ENCODE measurements at places on chromosomes 11 and 22.

GRCh38 chr11:60080535-60080934 is 7.9 kb upstream of the MS4A2 start:
- DNase-seq = no peak

DNA sequence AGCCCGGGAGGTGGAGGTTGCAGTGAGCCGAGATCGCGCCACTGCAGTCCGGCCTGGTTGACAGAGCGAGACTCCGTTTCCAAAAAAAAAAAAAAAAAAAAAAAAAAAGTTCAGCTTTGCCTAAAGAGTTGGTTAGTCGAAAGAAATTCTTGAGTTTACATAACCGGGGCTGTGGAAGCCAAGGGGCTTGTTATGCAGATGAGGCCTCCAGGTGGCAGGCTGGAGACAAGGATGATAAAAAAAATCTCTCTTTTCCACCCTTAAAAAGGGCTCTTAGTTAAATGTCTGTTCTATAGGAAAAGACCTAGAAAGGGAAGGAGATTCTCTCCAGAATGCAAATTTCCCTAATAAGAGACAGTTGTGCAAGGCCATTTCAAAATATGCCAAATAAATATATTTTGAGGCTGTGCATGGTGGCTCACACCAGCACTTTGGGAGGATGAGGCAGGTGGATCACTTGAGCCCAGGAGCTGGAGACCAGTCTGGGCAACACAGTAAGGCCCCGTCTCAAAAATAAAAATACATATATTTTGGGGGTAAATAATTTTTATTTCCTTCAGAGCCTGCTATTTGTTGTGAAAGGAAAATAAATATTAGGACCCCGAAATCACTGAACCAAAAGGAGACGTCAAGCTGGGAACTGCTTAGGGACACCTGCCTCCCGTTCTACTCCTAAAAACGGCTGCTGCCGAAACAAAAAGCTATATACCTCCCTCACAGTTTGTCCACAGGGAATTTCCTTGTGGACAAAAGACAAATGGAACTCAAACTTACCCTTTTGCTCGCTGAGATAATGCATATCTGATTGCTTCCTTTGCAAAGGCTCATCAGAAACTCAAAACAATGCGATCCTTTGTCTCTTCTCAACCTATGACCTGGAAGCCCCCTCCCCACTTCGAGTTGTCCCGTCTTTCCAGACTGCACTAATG is 2.4 kb upstream of the IFITM2 start:
- peak; percentile 55 for DNase-seq

DNA sequence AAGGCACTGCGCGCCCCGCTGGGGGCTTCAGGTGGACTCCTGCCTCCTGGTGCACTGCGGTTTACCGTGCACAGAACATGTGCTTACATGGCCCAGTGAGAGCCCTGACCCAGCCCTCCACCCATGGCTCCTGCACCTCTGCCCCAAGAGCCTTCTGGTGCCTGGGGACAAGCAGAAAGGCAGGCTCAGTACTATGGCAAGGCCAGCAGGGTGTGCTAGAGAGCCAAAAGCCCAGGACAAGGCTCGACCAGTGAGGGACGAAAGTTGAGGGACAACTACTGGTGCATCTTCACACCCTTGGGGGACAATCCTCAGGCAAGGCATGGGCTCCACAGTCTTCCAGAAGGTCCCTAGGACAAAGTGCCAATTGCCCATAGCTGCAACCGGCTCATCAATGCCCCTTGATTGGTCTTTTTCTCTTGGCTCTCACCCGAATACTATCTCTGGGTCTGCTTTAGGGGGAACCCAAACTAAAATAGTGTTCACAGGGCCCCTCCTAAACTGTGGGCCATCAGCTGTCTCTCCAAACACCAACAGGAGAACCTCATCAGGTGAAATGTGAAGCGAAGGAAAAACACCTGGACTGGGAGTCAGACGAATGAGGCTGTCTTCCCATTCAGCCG is 13.5 kb downstream of the PGA5 start:
- DNase-seq = peak; percentile 50

DNA sequence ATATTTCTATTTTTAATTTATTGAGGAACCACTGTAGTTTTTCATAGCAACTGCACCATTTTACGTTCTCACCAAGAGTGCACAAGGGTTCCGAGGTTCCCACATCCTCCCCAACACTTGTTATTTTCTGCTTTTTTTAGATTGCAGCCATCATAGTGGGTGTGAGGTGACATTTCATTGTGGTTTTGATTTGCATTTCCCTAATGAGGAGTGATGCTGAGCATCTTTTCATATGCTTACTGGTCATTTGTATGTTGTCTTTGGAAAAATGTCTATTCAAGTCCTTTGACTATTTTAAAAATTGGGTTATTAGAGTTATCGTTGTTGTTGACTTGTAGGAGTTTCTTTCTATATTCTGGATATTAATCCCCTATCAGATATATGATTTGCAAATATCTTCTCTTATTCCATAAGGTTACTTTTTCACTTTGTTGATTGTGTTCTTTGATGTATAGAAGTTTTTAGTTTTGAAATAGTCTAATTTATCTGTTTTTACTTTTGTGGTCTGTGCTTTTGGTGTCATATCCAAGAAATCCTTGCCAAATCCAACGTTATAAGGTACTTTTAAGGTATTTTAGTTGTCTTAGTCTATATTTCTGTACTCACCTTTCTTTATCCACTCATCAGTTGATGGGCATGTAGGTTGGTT is 9.0 kb downstream of the NEAT1 start:
- DNase-seq = no peak

DNA sequence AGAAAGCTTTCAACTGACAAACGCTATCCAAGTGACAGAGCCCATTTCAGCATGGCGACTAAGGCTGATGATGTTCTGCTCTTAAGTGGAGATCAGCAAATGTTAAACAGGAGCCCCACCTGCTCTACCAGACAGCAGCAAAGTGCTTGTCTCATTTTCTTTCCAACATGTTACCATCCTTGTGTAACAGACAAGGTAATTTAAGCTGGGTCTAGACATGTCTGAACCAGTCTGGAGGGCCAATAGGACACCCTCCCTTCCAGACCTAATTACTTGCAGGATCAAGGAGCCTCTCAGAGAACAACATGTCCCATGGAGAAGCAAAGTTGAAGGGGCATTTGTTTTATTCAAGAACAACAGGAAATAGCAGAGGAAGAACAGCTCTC is 3.9 kb upstream of the LMO2 start:
- no peak for DNase-seq

GRCh38 chr22:47409539-47410275 is 647.3 kb downstream of the TBC1D22A start:
- no peak for DNase-seq

GRCh38 chr11:21710809-21711208 is 482.1 kb upstream of the ANO5 start:
- peak; percentile 5 for DNase-seq

- no peak for DNase-seq
Observed at GRCh38 chr11:7672960-7673723, at the start of gene CYB5R2. CYB5R2 (minus strand) TSS chr11:7673500; CDS start chr11:7672825, 675 bp downstream.

GRCh38 chr11:116232364-116232828 is 540.4 kb downstream of the BUD13 start:
- peak; percentile 52 for DNase-seq

- no peak for DNase-seq
Observed at GRCh38 chr11:116558504-116559211, 214.1 kb downstream of the BUD13 start.

DNA sequence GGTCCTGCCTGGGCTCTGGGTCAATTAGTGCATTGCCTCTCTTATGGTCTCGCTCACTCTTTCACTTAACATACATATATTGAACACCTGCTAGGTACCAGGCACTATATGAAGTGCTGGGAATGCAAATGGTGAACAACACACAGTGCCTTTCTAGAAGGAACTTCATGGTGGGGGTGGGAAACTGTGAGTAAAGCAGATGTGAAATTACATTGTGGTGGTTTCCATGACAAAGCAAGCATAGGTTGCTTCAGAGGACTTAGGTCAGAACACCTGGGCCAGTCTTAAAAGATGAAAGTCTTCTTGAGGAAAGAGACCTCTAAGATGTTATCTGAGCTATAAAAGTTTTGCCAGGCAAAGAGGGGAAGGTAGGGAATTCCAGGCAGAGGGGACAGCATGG is 231.3 kb downstream of the BUD13 start:
- no peak for DNase-seq

GRCh38 chr22:49693416-49693815 is 134.3 kb downstream of the BRD1 start:
- DNase-seq = no peak

DNA sequence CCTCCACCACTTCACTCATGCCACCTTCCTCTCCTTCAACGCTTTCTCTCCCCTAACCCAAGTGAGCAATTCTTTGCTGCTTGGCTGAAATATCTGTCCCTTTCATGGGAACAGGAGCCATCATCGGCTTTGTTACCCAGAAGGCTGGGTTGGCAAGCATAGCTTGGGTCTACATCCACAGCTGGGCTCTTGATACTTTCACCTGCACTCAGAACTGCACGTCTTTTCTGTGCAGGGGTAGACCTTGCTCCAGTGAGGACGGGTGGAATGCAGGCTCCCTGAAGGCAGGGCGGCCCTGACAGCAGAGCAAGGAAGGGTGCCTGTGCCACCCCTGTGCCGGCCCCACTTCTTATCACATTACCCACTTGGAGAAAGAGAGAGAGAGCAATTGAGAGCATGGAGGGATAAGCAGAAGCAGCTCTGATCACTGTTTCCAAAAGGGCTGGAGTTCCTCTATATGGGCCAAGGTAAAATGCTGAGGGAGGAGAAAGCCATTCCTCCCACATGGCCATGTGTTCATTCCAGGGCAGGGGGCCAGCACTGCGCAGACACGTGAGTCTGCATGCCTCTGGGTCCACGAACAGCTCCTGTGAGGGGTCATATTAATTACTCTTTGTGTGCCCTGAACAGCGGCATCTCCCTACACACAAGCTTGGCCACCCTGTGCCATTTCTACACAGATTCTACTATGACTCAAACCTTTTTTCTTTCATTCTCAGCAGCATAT is 181.8 kb downstream of the BUD13 start:
- no peak for DNase-seq

DNA sequence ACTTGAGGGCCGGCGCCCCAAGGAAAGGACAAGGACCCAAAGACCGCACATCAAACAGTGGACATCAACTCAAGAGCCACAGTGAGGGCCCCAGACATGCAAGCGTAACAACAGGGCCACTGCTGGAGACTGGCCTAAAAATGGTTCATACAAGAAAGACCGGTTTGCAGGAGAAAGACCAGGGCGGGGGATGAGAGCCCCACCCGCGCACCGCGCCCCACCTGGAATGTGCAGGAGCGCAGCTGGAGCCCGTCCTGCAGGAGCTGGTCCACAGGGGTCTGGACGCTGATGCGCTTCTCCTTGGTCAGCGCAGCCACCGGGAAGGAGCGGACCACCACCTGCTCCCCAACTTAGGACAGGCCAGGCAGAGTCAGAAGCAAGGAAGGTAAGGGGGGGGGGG is 13.9 kb downstream of the SBF1 start:
- DNase-seq = no peak

DNA sequence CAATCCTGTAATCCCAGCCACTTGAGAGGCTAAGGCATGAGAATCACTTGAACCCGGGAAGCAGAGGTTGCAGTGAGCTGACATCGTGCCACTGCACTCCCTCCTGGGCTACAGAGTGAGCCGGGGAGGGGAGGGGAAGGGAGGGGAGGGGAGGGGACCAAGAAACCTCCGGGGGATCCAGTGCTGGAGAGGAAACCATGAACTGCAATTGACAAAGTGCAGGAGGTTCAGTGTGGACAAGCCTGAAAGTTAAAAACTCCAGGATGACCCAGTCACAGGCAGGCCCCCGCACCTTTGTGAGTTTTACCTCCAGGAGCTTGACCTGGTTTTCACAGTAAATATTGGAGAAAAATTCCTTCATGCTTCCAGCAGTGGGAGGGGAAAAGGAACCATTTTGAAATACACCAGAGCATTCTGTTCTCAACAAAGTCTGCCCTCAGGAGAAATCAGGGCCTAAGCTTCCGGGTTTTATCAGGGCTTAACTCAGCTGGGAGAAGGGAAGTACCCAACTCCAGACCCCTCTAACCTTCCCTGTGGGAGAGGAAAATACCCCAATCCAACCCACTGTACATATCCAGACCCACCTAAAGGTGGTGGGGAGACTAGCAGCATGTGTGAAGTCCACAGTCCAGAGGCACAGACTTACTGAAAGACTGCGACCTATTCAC is 15.5 kb upstream of the ZFTA start:
- no peak for DNase-seq

DNA sequence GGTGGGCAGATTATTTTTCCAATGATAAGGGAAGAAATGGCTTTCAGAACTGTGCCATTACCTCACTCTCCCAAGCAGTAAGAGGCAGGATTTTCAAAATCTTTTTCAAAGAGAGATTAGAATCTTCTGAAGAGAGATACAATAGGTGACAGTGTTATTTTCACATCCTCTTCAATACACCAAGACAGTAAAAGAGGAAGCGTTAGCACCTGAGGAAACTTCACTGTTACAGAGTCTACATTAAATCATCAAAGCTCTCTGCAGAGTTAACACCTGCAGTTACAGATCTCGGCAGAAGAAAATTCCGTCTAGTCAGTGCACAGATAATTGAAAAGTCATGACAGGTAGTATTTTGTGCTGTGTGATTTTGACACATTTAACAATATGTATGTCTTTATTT is 144.9 kb downstream of the PGR start:
- DNase-seq = no peak

DNA sequence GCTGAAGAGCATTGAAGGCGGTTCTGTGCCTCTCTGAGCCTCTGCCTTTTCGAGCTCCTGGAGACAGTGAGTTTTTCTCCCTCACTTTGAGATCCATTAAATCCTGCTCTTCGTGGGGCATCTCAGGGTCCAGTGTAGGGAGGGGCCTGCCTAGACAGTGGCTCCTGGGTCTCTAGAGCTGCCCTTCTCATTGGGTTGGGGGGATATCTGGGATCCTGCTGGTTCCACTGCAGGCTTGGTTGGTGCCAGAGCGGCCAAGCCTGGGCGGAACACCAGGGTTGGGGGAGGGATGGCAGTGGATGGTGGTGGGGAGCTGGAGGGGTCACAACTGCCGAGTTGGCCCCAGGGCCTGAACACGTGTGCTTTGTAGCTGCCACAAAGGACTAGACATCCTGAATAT is 52.2 kb upstream of the CARS1 start:
- DNase-seq = no peak
